NB4 (cell line): ENCODE measurements at places on chromosomes 5 and 9.

- DNase-seq: no peak
These were observed 27.7 kb downstream of the NSG2 start for GRCh38 chr5:174073122-174073660.

- no peak for DNase-seq
These were observed 298.2 kb upstream of the RFX3 start for GRCh38 chr9:3823842-3824475.

DNA sequence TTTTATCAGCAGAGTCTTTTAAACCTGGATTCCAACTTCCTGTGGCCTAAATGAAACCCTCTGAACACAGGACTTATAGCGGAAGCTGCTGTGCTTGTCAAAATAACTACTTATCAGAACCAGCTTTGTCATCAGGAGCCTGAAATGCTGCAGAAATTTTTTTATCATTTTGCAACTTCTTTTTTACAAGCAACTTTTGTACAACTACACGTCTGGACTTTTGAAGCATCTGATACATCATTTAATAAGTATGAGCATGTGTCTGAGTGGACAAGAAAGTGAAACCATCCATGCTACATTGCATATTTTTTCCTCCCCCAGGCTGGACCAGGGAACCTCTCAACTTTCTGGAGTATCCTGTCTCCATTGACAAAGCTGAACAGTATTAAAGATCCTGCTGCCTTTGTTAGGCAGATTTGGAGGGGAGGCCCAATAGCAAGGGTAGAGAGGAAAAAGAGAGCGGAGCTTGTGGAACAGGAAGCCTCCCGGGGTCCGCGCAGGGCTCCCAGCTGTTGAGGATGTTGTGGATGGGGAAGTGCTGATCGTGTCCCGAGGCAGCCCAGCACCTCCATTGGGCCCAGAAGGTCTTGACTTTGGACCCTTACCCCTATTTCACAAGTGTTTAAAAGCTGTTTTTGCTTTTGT, 196.6 kb downstream of the MSX2 start:
- no peak for DNase-seq

GRCh38 chr9:109652112-109652511, 127.9 kb upstream of the PALM2AKAP2 start:
- DNase-seq: no peak

DNA sequence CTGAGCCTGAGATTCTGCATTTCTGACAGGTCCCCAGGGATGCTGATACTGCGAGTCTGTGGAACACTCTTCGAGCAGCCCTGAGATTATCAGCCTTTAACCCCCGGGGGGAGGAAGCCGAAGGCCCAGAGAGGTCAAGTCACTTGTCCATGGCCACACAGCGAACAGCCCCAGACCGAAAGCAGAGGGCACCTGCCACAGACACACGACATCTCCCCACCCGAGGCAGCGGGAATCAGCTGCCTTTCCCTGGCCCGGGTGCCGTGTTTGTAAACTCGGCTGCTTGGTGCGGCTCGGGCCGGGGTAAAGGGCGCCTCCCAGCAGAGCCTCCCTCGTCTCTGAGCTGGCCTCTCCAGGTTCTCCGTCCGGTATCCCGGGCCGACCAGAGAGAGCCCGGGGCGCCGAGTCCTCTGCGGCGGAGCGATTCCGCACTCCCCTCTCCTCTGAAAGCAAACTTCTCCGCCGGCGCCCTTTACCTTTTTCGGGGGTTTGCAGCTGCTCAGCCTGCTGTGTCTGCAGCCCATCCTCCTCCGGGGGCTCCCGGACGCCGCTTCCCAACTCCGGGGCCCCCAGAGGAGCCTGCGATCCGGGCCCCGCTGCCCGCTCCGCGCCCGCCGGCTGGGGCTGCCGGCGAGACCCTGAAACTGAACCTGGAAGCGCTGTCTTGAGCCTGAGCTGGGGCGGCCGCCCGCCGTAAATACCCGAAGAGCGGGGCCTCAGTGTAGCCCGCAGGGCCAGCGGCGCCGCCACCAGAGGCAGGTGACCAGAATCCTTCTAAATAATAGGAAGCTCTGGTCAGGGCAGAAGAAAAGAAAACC, at the start of gene CCDC69:
CCDC69 (minus strand) TSS at position 646 of the 818 bp plus-strand sequence; CDS start at position 524, 122 bp downstream.
- DNase-seq: peak; percentile 81

DNA sequence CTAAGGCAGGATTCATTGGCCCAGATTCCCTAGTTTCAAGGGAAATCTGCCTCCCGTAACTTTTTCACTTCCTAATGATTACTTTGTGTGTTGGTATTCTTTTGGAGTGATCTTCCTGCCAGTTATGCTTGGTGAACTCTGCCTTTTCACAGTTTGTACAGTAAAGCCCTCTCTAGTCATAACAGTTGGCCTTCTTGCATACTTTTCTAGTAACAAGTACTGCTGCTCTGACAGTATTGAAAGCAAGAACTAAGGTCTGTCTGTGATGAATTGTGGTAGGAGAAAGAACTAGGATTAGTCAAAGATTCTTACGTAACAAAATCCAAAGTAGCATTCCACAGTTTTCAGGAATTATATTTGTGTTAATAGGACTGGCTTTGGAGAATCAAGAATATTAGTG, 1457.2 kb upstream of the WWC1 start:
- DNase-seq: no peak

GRCh38 chr5:128264564-128265360, 181.2 kb downstream of the SLC12A2 start:
- no peak for DNase-seq

- DNase-seq: peak; percentile 38
These were observed 48.8 kb downstream of the SLC1A3 start for GRCh38 chr5:36655161-36655560.

GRCh38 chr5:23614422-23614821, 107.0 kb downstream of the PRDM9 start:
- no peak for DNase-seq

DNA sequence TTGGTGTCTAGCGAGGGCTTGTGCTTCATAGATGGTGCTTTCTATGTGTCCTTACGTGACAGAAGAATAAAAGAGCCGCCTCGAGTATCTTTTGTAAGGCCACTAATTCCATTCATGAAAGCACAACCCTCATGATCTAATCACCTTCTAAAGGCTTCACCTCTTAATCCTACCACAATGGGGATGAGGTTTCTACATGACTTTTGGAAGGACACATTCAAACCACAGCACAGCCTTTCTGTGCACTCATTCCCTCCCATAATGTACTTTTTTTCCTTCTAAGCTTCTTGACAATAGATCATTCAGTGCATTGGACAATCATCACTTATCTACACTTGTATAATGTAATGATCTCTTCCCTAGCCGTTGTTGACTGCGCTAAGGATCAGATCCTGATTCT, 774.8 kb downstream of the BRINP1 start:
- no peak for DNase-seq

DNA sequence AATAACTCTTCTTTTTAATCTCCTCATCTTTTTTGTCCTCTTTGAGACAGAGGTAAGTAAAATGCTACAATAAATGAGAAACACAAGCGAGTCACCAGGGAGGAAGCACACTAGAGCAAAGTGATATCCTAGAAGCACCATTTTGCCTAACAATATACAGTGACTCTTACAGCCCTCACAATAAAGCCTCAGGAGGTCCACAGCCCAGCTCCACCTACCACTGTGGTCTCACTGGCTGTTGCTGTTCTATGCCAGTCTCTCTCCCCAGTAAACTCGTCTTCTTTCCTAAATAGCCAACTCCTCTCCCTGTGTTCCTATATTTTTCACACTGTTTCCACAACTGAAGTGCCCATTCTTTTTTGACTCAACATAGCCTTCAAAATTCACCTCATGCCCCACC, 44.3 kb downstream of the TNFSF15 start:
- DNase-seq: no peak

- no peak for DNase-seq
These were observed 239.9 kb upstream of the SMARCA2 start for GRCh38 chr9:1775230-1775629.

GRCh38 chr5:173018358-173018757, 34.8 kb downstream of the ATP6V0E1 start:
- no peak for DNase-seq

GRCh38 chr9:3385871-3386270, 139.9 kb downstream of the RFX3 start:
- no peak for DNase-seq

GRCh38 chr9:113501129-113501686, 37.7 kb downstream of the RGS3 start:
- no peak for DNase-seq

GRCh38 chr9:17453751-17454150, 125.1 kb upstream of the SH3GL2 start:
- peak; percentile 15 for DNase-seq
